Activated naive CD8-positive, alpha-beta T cell treated with anti-CD3 and anti-CD28 coated beads, Interleukin-2, amount 10 ng/mL, durations not matched to agents 7 days and 5 days (primary cell): ENCODE measurements at places on chromosomes 6 and 20.
A peak's percentile ranks its signal among the peaks of the same experiment; 100 is the strongest.

- H3K27me3 ChIP-seq = peaks cover 2% of the 10 kb centered on the region
- no peak for DNase-seq
- H3K27ac ChIP-seq = no peak overlapping the region
- H3K36me3 ChIP-seq = no peaks in the 10 kb centered on the region
- no peak overlapping the region for H3K4me3 ChIP-seq
Measured at GRCh38 chr6:141990840-141991239, 141.9 kb upstream of the GJE1 start.

DNA sequence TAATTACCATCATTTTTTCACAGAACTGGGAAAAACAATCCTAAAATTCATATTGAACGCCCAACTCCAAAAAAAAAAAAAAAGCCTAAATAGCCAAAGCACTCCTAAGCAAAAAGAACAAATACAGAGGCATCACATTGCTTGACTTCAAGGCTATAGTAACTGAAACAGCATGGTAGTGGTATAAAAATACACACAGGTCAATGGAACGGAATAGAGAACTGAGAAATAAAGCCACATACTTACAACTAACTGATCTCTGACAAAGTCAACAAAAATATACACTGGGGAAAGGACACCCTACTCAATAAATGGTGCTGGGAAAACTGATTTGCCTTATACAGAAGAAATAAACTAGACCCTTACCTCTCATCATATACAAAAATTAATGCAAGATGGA is 89.6 kb downstream of the MRAP2 start:
- no peaks in the 10 kb centered on the region for H3K4me1 ChIP-seq
- H3K4me3 ChIP-seq = no peak overlapping the region
- no peak for DNase-seq
- H3K27ac ChIP-seq = no peak overlapping the region
- peaks cover 9% of the 10 kb centered on the region for H3K36me3 ChIP-seq
- H3K27me3 ChIP-seq = no peaks in the 10 kb centered on the region

DNA sequence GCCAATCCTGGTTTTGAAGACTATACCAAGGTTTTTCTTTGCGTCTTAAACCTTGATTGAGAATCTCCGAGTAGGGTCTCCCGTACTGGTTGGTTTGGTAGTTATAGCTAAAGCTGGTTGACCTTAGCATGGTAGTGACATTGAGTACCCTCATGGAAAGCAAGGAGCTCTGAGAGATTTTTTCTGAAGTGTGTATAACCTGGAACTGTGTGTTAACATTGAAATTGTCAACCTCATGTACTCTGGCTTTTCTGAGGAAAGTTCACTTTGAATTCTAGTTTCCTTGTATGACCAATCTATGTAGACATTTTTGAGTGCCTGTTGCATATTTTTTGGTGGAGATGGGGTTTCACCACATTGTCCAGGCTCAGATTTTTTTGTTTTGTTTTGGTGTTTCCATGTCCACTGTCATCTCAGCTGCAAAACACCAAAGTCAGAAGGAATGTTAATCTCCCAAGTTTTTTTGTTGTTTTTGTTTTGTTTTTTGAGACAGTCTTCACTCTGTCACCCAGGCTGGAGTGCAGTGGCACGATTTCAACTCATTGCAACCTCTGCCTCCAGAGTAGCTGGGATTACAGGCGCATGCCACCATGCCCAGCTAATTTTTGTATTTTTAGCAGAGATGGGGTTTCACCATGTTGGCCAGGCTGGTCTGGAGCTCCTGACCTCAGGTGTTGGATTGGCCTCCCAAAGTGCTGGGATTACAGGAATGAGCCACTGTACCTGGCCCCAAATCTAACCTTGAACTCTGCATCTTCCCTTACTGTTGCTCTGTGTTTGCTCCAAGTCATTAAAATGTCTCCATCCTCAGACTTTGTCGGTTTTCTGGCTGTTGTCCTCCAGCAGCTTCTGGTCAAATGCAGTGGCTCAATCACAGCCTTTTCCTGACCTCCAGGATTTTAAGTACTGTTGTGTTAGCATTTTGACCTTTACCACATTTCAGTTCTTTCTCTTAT is 4.3 kb downstream of the RPS12 start:
- H3K36me3 ChIP-seq = peaks cover 41% of the 10 kb centered on the region
- H3K27ac ChIP-seq = peak overlapping the region; percentile 34

- no peak for DNase-seq
- H3K4me3 ChIP-seq = no peak overlapping the region
Measured at GRCh38 chr6:21102201-21102600, 491.4 kb upstream of the SOX4 start.

DNA sequence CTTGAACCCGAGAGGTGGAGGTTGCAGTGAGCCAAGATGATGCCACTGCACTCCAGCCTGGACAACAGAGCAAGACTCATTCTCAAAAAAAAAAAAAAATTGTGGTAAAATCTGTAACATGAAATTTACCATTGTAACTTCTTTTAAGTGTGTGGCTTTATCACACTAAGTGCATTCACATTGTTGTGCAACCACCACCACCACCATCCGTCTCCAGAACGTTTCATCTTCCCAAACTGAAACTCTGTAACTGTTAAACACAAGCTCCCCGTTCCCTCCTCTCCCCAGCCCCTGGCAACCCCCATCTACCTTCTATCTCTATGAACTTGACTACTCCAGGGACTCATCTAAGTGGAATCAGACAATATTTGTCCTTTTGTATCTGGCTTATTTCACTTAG is 29.7 kb downstream of the PDRG1 start:
- no peak overlapping the region for H3K27ac ChIP-seq
- peaks cover 9% of the 10 kb centered on the region for H3K27me3 ChIP-seq
- no peak overlapping the region for H3K4me3 ChIP-seq
- no peaks in the 10 kb centered on the region for H3K36me3 ChIP-seq

DNA sequence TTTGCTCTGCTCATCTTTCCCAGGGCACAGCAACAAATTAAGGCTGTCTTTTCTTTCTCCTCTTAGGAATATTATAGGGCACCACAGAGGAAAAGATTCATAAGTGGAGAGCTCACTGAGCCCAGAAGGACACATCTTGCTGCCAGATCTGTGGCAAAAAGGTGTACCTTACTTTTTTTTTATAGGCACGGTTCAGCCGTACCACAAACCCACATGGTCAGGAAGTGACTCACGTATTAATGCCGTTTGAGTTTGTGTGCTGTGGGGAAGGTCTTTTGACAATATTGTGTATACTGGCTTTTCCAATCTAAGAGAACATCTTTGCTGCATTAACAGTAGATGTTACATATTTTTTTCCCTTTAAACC is 28.4 kb downstream of the PAQR8 start:
- H3K4me1 ChIP-seq = peaks cover 56% of the 10 kb centered on the region
- DNase-seq = no peak
- peak overlapping the region; percentile 93 for H3K27ac ChIP-seq
- no peaks in the 10 kb centered on the region for H3K27me3 ChIP-seq
- H3K4me3 ChIP-seq = peak overlapping the region; percentile 80
